Activated CD8-positive, alpha-beta T cell treated with anti-CD3 and anti-CD28 coated beads for 36 hours (primary cell): ENCODE measurements at places on chromosomes 16 and 17.
A peak's percentile ranks its signal among the peaks of the same experiment; 100 is the strongest.

DNA sequence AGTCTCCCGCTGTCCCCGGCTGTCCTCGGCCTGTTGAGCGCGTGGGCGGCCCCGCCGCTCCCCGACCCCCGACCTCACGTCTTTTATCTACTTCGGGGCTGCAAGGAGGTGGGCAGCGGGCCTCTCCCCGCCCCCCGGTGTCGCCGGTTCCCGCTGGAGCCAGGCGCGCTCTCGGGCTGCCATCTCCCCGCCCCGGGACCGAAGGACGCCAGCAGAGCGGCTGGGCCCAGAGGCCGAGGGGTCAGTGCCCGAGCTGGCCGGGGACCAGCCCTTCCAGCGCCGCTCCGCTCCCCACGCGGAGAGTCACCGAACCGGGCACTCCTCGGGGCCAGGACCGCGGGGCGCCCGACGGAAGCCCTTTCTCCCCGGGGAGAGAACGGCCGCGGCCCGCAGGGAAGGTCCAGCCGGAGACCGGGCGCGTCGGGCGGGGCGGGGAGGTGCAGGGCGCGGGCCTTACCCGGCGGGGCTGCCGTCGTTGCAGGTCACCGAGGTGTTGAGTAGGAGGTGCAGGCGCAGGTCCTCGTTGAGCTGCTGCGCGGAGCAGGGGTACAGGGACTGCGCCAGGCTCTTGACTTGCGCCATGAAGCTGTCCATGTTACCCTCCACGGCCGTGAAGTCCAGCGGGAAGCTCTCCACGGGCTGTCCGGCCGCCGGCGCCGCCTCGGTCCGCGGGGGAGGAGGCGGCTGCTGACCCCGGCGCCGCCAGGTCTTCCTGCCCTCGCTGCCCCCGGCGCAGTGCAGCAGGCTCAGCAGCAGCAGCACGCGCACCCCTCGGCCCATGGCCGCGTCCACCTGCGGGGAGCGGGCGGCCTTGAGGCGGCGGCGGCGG lies 643 bp downstream of the NOTUM start:
- H3K27ac ChIP-seq = no peak overlapping the region
- H3K4me3 ChIP-seq = no peak overlapping the region
- peaks cover 4% of the 10 kb centered on the region for H3K4me1 ChIP-seq
- peaks cover 21% of the 10 kb centered on the region for H3K27me3 ChIP-seq

- no peak for DNase-seq
- no peak overlapping the region for H3K27ac ChIP-seq
- H3K27me3 ChIP-seq = peaks cover 52% of the 10 kb centered on the region
Measured at GRCh38 chr16:84292011-84292410, 2.7 kb upstream of the WFDC1 start.

GRCh38 chr17:79757140-79757745 lies 20.7 kb upstream of the CBX2 start:
- no peaks in the 10 kb centered on the region for H3K36me3 ChIP-seq
- H3K27me3 ChIP-seq = peaks cover 2% of the 10 kb centered on the region
- H3K4me1 ChIP-seq = peaks cover 2% of the 10 kb centered on the region
- H3K27ac ChIP-seq = no peak overlapping the region

- H3K4me3 ChIP-seq = no peak overlapping the region
- DNase-seq = no peak
- no peaks in the 10 kb centered on the region for H3K36me3 ChIP-seq
- no peak overlapping the region for H3K27ac ChIP-seq
Measured at GRCh38 chr17:869567-870525, 87.7 kb downstream of the MRM3 start.

GRCh38 chr17:27540318-27541101 lies 84.3 kb downstream of the KSR1 start:
- peaks cover 2% of the 10 kb centered on the region for H3K27me3 ChIP-seq
- H3K27ac ChIP-seq = no peak overlapping the region
- H3K4me3 ChIP-seq = no peak overlapping the region
- H3K4me1 ChIP-seq = peaks cover 62% of the 10 kb centered on the region

DNA sequence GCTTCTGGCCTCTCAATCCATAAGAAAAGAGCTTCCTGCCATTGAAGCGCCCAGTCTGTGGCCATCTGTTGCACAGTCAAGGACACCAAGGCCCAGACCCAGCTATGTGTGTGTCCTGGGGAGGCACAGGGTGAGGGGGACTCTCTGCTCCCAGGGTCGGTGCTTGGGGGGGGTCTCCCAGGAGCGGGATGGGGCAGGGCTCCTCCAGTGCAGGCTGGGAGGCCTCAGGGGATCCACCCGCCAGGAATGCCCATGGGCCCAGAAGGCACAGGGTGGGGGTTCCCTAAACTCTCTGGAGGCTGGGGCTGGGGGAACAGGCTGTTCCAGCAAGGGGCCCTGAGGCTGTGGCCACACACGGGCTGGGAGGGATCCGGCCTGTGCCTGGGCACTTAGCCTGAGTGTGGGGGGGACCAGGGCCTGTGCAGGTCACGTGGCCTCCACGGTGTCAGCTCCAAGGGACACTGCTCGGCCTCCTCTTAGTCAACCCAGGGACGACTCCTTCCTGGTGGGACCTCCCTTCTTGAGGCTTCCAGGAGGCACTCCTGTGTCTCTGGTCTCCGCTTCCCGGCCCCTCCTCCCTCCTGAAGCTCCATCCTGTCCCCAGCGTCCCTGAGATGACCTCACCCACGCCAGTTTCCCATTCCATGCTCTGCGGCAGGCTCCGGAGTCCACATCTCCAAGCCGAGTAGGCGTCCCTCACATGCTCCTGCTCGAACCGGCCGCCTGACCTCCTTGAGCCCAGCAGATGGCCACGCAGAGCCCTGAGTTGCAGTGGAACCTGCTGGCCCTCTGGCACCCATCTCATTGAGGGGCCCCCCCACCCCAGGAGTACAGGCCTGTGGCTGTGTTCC lies 23.1 kb upstream of the BAHCC1 start:
- no peak overlapping the region for H3K4me3 ChIP-seq
- no peaks in the 10 kb centered on the region for H3K4me1 ChIP-seq
- no peak overlapping the region for H3K27ac ChIP-seq
- no peaks in the 10 kb centered on the region for H3K36me3 ChIP-seq
- H3K27me3 ChIP-seq = no peaks in the 10 kb centered on the region

GRCh38 chr16:67763066-67763465 lies 43.3 kb downstream of the RANBP10 start:
- no peaks in the 10 kb centered on the region for H3K27me3 ChIP-seq
- H3K27ac ChIP-seq = no peak overlapping the region
- no peak overlapping the region for H3K4me3 ChIP-seq
- peaks cover 9% of the 10 kb centered on the region for H3K4me1 ChIP-seq
- DNase-seq = no peak

- no peak for DNase-seq
- H3K4me1 ChIP-seq = peaks cover 32% of the 10 kb centered on the region
Measured at GRCh38 chr17:36850790-36851189, 86.5 kb upstream of the LHX1 start.

- H3K27me3 ChIP-seq = peaks cover 9% of the 10 kb centered on the region
- H3K36me3 ChIP-seq = no peaks in the 10 kb centered on the region
- no peak overlapping the region for H3K27ac ChIP-seq
Measured at GRCh38 chr16:24681793-24682192, 47.7 kb upstream of the TNRC6A start.

GRCh38 chr17:28368306-28368831 lies 1.7 kb downstream of the VTN start:
- peaks cover 15% of the 10 kb centered on the region for H3K4me1 ChIP-seq
- H3K27me3 ChIP-seq = no peaks in the 10 kb centered on the region
- peaks cover 1% of the 10 kb centered on the region for H3K36me3 ChIP-seq
- DNase-seq = no peak
- no peak overlapping the region for H3K27ac ChIP-seq
- H3K4me3 ChIP-seq = no peak overlapping the region

DNA sequence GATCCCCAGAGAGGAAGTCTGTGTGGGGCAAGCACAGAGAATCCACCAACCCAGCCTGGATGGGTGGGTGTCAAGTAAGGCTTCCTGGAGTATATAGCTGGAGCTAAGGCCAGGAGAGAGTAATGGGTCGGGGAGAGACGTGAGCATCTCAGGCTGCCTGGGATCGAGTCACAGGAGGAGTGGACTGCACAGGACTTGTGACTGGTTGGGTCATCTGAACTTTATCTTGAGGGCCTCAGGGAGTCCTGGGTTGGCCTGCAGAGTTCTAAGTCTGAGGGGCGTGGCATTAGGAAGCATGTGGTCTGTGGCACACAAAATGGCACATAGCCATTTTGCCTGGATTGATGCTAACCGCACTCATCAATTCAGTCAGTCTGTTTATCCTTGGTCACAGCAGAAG lies 1.5 kb downstream of the PLA2G15 start:
- no peak overlapping the region for H3K27ac ChIP-seq
- no peak for DNase-seq
- no peaks in the 10 kb centered on the region for H3K27me3 ChIP-seq
- peaks cover 18% of the 10 kb centered on the region for H3K4me1 ChIP-seq

GRCh38 chr17:9839433-9839832 lies 13.7 kb downstream of the GLP2R start:
- no peak overlapping the region for H3K27ac ChIP-seq
- H3K4me1 ChIP-seq = no peaks in the 10 kb centered on the region
- DNase-seq = no peak

DNA sequence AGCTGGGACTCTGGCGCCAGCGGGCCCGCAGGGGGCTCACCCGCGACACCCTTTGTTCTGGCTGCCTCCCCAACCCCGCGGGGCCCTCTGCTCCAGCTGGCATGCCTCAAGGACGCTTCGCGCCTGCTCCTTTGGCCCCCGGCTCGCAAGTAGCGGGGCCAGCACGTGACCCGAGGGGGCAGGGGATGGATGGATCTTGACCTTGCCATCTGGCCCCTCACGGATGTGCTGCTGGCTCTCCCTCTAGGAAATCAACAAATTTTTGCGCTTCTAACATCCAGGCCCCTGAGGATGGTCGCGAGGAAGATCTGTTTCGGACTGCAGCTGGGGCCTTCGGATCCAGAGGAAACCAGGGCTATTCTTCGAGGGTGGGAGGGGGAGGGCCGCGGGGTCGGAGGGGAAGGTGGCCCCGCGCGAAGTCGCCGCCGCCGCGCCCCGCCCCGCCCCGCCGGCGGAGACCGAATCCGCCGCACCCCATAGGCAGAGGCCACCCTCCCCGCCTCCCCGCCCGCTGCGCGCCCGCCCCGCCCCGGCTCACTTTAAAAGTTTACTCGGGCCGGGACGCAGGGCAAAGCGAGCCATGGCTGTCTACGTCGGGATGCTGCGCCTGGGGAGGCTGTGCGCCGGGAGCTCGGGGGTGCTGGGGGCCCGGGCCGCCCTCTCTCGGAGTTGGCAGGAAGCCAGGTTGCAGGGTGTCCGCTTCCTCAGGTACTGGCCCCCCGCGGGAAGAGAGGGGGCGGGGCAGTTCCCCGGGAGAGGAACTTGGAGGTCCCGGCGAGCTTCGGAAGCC lies at the start of gene ACSF2:
ACSF2 (plus strand) TSS at position 537 of the 790 bp plus-strand sequence; CDS start at position 581, 44 bp downstream.
- no peaks in the 10 kb centered on the region for H3K27me3 ChIP-seq
- H3K4me1 ChIP-seq = peaks cover 34% of the 10 kb centered on the region
- peak; percentile 79 for DNase-seq

GRCh38 chr16:48432136-48432535 lies 46.9 kb upstream of the SIAH1 start:
- H3K27me3 ChIP-seq = no peaks in the 10 kb centered on the region
- no peak overlapping the region for H3K4me3 ChIP-seq
- no peak overlapping the region for H3K27ac ChIP-seq
- no peak for DNase-seq
- H3K36me3 ChIP-seq = no peaks in the 10 kb centered on the region
- H3K4me1 ChIP-seq = peaks cover 5% of the 10 kb centered on the region

DNA sequence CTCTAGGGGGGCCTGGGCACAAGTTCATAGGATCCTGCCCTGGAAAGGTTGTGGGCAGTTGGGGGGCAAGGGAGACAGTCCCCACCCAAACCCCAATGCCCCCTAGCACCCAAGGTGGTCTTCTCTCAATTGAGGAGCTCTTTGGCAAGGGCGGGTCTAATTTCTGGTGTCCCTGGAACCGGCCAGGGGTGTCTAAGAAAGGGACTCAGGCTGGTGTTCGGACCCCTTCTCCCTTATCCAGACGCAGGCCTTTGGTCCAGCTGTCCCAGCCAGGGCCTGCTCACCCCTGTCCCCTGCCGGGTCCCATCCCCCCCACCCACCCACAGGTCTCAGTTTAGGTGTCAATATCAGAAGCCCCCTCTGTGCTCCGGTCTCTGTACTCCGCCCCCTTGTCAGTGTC lies 860 bp upstream of the ARHGDIG start:
- no peak for DNase-seq
- no peak overlapping the region for H3K27ac ChIP-seq
- peaks cover 8% of the 10 kb centered on the region for H3K4me1 ChIP-seq
